ENCODE measurements at places on chromosomes 5 and 9. TPM values are rescaled to one million over a fixed set of nuclear protein-coding genes. Genes with fewer than 3 reads are reported as not detected.

Gene ZNF658
- total RNA-seq, result 9.2 TPM

Gene FCN2
- not detected for total RNA-seq

Gene UHRF2
- total RNA-seq, result 25.5 TPM

Gene GPR151
- total RNA-seq, result not detected

Gene NUTM2F
- not detected for total RNA-seq

Gene PCDHGA5
- total RNA-seq, result 3.8 TPM

Gene SAXO1
- 0.08 TPM for total RNA-seq

Gene TRIM7
- total RNA-seq, result 75.2 TPM

Gene ADAMTS2
- total RNA-seq, result 3.1 TPM

DNA sequence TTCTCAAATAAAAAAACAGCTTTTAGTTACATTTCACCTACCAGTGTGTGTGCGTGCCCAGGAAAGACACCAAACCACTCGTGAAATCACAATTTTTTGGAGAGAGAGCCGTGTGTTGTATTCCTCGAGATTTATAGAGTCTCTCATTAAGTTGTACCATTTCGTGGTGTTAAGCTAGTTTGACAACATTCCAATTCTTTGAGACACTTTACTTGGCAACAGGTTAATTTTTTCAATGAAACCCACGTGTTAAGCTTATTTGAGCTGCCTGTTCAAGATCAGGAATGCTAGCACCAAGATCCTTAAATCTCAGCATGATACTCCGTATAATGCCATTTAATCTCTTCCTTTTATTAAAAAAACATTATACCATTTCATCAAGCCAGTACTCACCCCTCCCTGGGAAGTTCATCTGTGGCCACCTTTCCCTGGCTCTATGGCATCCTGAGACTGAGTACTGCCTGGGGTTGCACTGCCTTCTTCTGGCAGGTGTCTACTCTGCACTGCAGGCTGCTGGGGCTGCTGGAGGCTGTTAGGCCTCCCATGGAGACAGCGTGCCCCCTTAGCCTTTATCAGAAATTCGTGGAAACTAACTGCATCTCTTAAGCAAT, 143.7 kb downstream of the ARHGAP26 start:
- H3K4me3 ChIP-seq, result no peak overlapping the region
- no peak for DNase-seq
- no peaks in the 10 kb centered on the region for H3K27me3 ChIP-seq
- no peaks in the 10 kb centered on the region for H3K4me1 ChIP-seq
- peaks cover 6% of the 10 kb centered on the region for H3K36me3 ChIP-seq

GRCh38 chr5:12757035-12757434, 852.8 kb upstream of the CTNND2 start:
- no peak overlapping the region for H3K4me3 ChIP-seq
- no peaks in the 10 kb centered on the region for H3K27me3 ChIP-seq
- DNase-seq, result no peak
- no peak overlapping the region for H3K27ac ChIP-seq
- no peaks in the 10 kb centered on the region for H3K4me1 ChIP-seq
- no peaks in the 10 kb centered on the region for H3K36me3 ChIP-seq

- no peaks in the 10 kb centered on the region for H3K27me3 ChIP-seq
- H3K27ac ChIP-seq, result no peak overlapping the region
- no peaks in the 10 kb centered on the region for H3K36me3 ChIP-seq
- H3K4me1 ChIP-seq, result no peaks in the 10 kb centered on the region
- H3K4me3 ChIP-seq, result no peak overlapping the region
These were observed 160.9 kb downstream of the CETN3 start for GRCh38 chr5:90248640-90249039.

- H3K27me3 ChIP-seq, result no peaks in the 10 kb centered on the region
- DNase-seq, result no peak
- H3K36me3 ChIP-seq, result no peaks in the 10 kb centered on the region
- no peak overlapping the region for H3K4me3 ChIP-seq
- H3K4me1 ChIP-seq, result no peaks in the 10 kb centered on the region
- H3K27ac ChIP-seq, result no peak overlapping the region
These were observed 587.6 kb upstream of the CDH18 start for GRCh38 chr5:20575571-20575970.

GRCh38 chr5:15737036-15737821, 237.2 kb downstream of the FBXL7 start:
- H3K4me1 ChIP-seq, result no peaks in the 10 kb centered on the region
- no peak overlapping the region for H3K27ac ChIP-seq
- no peaks in the 10 kb centered on the region for H3K36me3 ChIP-seq
- no peak for DNase-seq

DNA sequence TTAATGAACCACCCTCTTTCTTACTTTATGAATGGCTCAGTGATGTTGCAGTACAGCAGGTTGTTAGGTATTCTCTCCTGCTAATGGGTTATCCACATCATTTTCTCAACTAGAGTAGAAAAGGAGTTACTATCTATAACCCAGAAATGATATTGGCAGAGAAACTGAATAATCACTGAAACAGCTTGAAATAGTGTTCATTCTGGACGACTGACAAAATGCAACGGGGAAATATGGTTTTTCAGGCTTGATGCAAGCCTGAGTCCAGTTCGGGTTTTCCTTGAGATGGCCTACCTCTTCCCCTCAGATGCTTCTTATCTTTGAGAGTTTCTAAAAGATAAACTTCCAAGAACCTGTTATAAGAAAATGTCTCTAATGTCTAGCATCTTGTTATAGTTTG, 187.3 kb downstream of the RAB3C start:
- H3K4me1 ChIP-seq, result no peaks in the 10 kb centered on the region
- no peak overlapping the region for H3K27ac ChIP-seq
- H3K36me3 ChIP-seq, result no peaks in the 10 kb centered on the region
- H3K4me3 ChIP-seq, result no peak overlapping the region
- DNase-seq, result no peak

DNA sequence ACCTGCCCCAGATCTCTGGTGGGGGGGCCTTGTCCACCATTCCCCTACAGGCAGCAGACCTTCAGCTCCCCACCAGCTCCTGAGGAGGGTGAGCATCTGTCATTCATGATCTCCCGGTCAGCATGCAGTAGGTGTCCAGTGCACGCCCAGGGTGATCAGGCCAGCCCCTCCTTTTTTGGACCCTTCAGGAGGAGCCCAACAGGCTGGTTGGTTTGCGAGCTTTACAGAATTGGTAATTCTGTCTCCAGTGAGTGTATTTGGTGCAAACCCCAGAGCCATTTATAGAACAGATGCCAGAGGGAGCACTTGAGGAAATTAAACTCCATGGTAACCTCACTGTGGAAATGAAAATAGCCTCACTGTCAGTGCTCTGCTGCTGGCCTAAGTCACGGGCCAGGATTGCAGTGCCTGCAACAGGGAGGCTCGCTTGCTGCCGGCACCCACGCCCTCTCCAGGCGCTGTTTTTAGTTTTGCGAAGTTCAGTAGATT, 23.4 kb downstream of the WNK2 start:
- no peak for DNase-seq
- no peaks in the 10 kb centered on the region for H3K36me3 ChIP-seq
- H3K27me3 ChIP-seq, result no peaks in the 10 kb centered on the region
- H3K4me3 ChIP-seq, result no peak overlapping the region
- H3K4me1 ChIP-seq, result peaks cover 28% of the 10 kb centered on the region

DNA sequence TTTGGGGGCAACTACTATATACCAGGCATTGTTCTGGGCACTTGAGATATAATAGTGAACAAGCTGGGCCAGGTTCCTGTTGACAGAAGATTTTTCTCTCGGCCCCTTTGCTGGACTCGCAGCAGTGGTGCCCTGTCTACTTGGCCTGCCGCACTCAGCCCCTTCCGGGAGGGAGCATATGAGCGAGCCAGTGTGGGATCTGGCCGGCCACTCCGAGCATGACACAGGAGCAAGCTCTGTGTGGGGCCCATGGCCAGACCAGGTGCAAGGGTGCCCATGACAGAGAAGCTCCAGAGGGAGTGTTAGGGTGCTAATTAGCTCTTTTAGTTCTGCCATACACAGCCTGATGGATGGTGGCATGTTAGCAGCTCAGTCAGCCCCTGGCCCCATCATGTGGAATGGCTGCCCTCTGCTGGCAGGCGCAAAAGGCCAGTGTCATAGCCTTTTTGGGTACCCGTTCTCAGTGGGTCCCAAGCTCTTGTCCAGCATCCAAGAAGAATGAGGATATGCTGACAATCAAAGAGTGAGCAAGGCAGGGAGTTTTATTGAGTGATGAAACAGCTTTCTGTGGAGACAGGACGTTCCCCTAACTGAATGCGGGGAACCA, 9.3 kb upstream of the KIF4B start:
- no peaks in the 10 kb centered on the region for H3K27me3 ChIP-seq
- no peaks in the 10 kb centered on the region for H3K36me3 ChIP-seq
- no peak overlapping the region for H3K4me3 ChIP-seq
- H3K27ac ChIP-seq, result no peak overlapping the region
- H3K4me1 ChIP-seq, result no peaks in the 10 kb centered on the region

DNA sequence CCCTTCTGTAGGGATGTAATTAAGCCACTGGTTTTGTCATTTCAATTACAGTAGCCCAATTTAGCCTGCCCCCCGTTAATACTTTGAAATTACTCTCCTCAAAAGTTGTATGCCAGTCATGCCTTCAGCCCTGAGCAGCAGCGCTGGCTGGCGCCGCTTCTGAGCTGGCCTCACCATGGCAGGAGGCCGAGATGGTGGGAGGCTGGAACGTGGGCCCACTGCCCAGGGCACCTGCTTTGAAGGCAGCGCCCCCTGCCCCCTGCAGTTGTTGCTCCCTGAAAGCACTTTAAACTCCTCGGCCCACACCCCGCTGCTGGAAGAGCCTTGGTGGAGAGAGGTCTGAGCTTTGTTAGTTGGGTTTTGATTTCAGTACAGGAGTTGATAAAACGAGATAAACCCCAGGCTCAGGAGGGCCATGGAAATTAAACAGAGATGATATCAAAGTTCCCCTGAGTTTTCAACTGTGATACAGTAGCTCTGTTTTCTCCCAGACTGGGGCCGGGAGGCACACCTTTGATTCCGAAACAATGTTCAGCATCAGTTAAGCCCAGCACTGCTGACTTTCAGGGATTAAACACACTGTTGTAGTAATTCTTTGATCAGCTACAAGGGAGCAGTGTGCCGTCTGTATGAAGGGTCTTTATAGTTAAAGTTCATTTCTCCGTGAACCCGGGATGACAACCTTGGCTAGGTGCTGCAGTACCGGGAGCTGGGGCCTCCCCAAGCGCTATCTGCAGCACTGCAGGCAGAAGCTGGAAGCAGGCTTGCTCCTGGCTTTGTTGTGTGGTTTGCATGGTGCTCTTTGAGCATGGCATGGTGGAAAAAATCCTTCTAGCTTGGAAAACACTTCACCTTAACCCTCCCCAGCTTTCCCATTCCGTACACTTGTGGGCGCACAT, 9.5 kb downstream of the MVB12B start:
- H3K27ac ChIP-seq, result no peak overlapping the region
- H3K4me1 ChIP-seq, result peaks cover 28% of the 10 kb centered on the region
- no peak overlapping the region for H3K4me3 ChIP-seq
- peaks cover 8% of the 10 kb centered on the region for H3K36me3 ChIP-seq
- no peaks in the 10 kb centered on the region for H3K27me3 ChIP-seq
- no peak for DNase-seq

GRCh38 chr9:18896531-18897179, 136.4 kb downstream of the SAXO1 start:
- DNase-seq, result no peak
- no peak overlapping the region for H3K27ac ChIP-seq
- no peaks in the 10 kb centered on the region for H3K27me3 ChIP-seq

GRCh38 chr9:33254211-33254610, 10.3 kb downstream of the BAG1 start:
- H3K36me3 ChIP-seq, result peaks cover 78% of the 10 kb centered on the region
- no peak for DNase-seq
- H3K27me3 ChIP-seq, result no peaks in the 10 kb centered on the region
- H3K4me3 ChIP-seq, result no peak overlapping the region
- H3K4me1 ChIP-seq, result peaks cover 6% of the 10 kb centered on the region
- H3K27ac ChIP-seq, result no peak overlapping the region

GRCh38 chr9:3124001-3124400, 280.1 kb upstream of the PUM3 start:
- no peak overlapping the region for H3K4me3 ChIP-seq
- no peak for DNase-seq
- H3K4me1 ChIP-seq, result no peaks in the 10 kb centered on the region

- H3K4me3 ChIP-seq, result no peak overlapping the region
- no peaks in the 10 kb centered on the region for H3K27me3 ChIP-seq
- H3K4me1 ChIP-seq, result peaks cover 7% of the 10 kb centered on the region
- H3K36me3 ChIP-seq, result no peaks in the 10 kb centered on the region
These were observed 129.0 kb downstream of the COL23A1 start for GRCh38 chr5:178461004-178461730.

GRCh38 chr5:8676695-8677094, 807.7 kb downstream of the MTRR start:
- H3K4me3 ChIP-seq, result no peak overlapping the region

DNA sequence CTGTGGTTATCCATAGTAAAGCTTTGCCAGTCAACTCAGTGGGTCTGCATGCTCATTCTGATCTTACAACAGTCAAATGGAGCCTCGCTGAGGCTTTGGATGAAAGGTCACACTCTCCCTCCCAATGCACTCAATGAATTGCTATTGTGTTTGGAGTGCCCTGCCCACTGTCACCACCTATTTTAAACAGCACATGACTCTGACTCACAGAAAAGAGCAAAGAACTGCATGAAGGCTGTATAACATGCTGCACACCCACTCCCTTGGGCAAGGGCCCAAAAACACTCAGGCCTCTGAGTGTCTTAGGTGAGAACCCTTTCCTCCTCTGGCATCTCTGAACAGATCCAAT, 118.7 kb upstream of the CCDC112 start:
- no peak for DNase-seq
- peaks cover 21% of the 10 kb centered on the region for H3K4me1 ChIP-seq
- no peak overlapping the region for H3K27ac ChIP-seq
- H3K4me3 ChIP-seq, result no peak overlapping the region

GRCh38 chr9:81827616-81828296, 100.5 kb upstream of the SPATA31D4 start:
- H3K4me3 ChIP-seq, result no peak overlapping the region
- DNase-seq, result no peak
- no peaks in the 10 kb centered on the region for H3K4me1 ChIP-seq
- H3K27me3 ChIP-seq, result no peaks in the 10 kb centered on the region
- no peaks in the 10 kb centered on the region for H3K36me3 ChIP-seq

DNA sequence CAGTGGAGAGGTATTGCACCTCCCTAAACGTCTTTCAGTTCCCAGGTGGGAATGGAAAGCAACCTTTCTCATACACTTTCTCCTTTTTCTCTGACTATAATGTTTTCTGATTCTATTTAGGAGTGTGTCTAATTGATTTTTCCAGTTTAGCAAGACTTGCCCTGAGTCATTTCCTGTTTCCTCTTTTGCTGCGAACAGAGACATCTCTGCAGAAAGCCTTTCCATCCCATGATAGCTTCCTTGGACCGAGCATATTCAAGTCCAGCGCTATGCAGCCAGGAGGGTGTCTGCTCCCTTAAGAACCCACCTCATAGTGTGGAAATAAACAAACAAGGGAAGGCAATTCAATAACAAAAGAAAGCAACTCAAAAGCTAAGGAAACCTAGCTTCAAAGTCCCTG, 60.0 kb upstream of the CDH6 start:
- no peak overlapping the region for H3K4me3 ChIP-seq
- H3K4me1 ChIP-seq, result no peaks in the 10 kb centered on the region
- DNase-seq, result no peak

Measured in suprapubic skin (tissue), 4 donors.